Mucosa of gallbladder (tissue), 1 donor: ENCODE measurements at places on chromosomes 5 and 9. TPM values are rescaled to one million over a fixed set of nuclear protein-coding genes. Genes with fewer than 3 reads are reported as not detected.

Gene TNFSF8
- total RNA-seq: 2.8 TPM

DNA sequence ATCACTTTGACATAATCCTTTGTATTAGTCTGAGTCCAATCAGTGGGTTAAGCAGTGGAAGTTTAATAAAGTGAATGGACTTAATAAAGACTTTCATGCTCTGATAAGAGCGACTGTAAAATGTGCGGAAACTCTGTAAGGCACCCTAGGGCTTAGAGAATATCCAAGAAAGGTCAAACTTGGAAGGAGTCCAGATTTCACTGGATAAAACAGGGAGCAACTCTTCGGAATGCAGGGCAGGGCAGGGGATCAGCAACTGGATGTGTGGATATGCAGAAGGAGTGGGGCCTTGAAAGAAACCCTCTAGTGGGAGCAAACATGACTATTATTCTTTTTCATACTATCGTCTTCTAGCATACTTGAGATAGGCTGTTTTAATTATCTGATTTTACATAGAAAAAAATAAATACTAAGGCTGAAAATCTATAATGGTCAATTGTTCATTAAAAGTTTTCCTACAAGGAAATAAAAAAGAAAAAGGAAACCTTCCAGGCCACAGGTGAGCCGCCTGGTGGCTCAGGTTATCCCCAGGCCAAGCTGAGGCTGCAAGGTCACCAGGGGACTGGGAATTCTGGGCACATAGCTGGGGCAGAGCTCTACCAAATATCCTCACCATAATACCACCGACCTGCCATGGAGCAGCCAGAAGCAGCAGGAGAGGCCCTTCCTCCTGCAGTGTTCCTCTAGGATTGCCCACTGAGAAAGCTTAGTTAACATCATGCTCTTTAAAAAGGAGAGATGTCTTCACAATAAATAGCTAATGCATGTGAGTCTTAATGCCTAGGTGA, 46.3 kb upstream of the CCDC112 start:
- DNase-seq: no peak

- no peak for DNase-seq
Measured at GRCh38 chr9:111807197-111807596, 12.5 kb upstream of the SHOC1 start.

DNA sequence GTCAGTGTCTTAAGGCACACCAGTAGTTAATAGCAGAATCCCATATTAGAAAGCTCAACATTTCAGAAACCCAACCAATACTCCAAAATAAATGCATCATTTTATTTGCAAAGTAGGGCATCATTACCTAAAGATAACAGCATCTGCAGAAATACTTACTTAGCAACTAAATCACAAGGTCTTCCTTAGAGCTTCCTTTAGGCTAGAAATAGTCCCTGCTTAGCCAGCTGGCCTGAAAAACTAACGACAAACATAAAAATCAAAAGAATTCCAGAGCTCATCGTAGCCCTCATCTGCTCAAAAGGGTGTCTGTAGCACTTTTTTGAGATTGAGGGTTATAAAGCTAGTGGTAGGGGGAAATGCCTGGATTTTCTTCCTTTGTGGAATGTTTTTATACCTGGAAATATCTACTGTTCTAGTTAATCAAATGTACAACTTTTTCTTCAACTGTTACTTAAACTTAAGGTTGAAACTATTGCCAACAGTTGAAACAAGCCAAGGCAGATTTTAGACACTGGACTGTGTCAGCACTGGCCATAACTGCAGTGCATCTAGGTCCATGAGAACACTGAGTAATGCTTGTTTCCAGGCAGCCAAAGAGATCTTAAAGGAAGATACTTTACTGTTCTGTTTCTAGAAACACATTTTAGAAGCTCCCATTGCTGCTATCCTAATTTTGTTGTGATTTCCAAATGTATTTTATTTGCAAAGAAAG, 129.4 kb upstream of the RASA1 start:
- no peak for DNase-seq
